Fibroblast of villous mesenchyme (primary cell): ENCODE measurements at places on chromosomes 5 and 9.

DNA sequence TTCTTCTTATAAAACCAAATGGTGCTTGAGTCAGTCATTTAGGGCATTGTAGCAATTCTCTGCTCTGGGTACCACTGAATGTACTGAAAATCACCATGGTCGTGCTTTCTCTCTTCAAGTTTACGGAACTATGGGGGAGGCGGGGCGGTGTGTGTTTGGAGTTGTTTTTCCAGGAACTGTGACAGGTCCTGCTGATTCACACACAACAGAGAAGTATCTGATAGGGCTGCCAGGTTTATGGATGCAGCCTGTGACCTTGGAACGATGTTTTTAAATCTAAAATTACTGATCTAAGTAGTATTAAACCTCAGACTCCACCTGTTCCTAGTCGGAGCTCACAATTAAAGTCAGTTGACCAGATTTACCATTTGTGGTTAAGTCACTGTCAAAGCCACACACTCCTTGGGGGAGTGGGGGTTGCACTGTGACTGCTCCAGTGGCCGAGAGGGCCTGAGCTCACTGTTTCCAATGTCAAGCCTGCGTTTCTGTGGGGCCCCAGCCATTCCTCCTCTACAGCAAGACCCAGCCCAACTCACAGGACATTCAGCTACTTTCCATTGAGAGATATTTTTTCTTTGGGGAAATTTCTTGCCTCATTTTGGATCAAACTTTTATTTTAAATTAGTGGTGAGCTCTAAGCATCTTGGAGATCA lies 44.4 kb downstream of the GADD45G start:
- no peak for DNase-seq

- DNase-seq = no peak
Observed at GRCh38 chr5:82419559-82420332, 141.6 kb upstream of the RPS23 start.

DNA sequence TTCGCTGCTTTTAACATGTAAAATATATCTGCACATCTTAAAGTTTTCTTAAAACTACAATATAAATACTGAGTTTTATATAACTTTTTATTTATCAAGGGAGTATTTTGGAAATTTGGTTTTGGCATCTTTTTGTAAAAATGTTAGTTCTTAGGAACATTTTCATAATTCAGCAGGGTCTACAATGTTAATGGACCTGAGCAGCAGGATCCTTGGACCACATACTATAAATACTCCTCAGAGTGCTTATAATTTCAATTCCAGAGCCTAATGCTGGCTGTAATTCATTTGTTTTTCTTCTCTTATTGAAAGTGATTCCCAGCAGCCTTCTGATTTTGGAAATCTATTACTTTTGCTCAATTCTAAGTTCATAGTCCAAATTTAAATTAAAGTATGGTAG lies 1216.2 kb downstream of the MAT2B start:
- DNase-seq = no peak

- DNase-seq = peak; percentile 10
Observed at GRCh38 chr5:151406322-151406947, 41.0 kb upstream of the SLC36A1 start.

- peak; percentile 44 for DNase-seq
Observed at GRCh38 chr5:113081881-113082546, 105.4 kb downstream of the DCP2 start.

- no peak for DNase-seq
Observed at GRCh38 chr9:105912863-105913516, 218.6 kb downstream of the TMEM38B start.

DNA sequence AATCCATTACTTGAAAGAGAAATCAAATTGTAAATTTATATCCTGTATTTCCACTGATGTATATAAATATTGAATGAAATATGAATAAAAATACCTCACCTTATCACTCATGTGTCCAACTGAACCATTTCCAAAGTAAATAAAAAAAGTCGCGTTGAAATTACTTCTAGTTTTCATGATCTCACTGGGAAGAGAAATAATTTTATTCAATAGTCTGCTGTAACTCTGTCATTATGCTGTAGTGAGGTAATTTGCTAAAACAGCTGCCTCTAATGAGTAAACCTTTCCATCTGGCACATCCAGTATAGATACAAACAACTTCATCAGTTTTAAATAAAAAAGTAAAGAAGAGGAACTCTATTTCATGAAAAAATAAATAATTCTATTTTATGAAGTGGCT lies 611.5 kb downstream of the ZNF608 start:
- no peak for DNase-seq
